GM12878 (cell line): ENCODE measurements at places on chromosomes 12 and 14.

DNA sequence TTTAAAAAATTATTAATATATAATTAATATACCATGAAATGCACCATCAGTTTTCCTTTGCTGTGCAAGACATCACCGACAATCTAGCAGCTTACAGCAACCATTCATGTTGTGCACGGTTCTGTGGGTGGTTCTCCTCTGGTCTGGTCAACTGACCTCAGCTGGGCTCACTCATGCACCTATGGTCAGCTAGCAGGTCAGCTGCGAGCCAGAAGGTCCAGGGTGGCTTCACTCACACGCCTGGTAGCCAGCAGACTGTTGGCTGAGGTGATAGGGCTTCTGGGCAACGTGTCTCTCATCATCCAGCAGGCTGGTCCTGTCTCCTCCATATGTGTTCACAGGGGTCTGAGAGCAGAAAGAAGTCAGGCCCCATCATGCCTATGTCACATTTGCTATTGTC, 210.4 kb downstream of the KIF26A start:
- no peak for DNase-seq

DNA sequence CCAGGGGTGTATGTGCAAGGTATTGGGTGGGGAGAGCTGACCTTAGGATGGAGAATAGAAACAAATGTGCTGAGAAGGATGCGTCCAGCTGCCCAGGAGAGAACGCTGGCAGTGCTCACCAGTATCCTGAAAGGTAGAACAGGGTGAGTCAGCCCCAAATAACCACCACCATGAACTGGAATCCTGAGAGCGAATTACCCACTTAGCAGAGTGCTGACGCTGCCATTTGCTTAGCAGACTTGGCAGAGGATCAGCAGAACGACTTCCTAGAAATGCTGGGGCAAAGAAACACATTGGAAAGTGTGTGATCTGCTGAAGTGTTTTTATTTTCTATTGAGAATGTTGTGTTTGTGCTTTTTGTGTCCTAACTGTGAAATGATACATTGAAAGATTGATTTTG, 213.6 kb downstream of the ADGRD1 start:
- no peak for DNase-seq

DNA sequence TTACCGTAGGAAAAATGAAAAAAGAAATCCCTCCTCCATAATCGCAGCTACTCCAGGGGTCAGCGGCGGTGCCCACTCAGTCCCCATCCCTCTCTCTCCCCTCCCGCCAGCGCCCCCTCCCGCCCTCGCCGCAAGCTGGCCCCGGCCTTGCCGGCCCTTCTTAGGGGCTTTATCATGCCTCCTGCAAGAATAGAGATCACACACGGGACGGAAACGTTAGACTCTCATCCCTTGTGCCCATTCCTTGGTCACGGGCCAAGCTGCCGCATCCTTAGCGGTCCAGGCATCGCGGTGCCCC, 692 bp upstream of the COX14 start:
- DNase-seq = no peak

- no peak for DNase-seq
Measured at GRCh38 chr12:106255952-106256351, 8.1 kb upstream of the CKAP4 start.

- no peak for DNase-seq
Measured at GRCh38 chr12:65306366-65307168, 28.1 kb downstream of the MSRB3 start.

GRCh38 chr12:51784688-51785087, 63.8 kb downstream of the FIGNL2 start:
- no peak for DNase-seq

GRCh38 chr14:71451501-71451900, 480.7 kb upstream of the RGS6 start:
- DNase-seq = no peak

GRCh38 chr14:99554757-99555531, 49.1 kb downstream of the CCDC85C start:
- no peak for DNase-seq

DNA sequence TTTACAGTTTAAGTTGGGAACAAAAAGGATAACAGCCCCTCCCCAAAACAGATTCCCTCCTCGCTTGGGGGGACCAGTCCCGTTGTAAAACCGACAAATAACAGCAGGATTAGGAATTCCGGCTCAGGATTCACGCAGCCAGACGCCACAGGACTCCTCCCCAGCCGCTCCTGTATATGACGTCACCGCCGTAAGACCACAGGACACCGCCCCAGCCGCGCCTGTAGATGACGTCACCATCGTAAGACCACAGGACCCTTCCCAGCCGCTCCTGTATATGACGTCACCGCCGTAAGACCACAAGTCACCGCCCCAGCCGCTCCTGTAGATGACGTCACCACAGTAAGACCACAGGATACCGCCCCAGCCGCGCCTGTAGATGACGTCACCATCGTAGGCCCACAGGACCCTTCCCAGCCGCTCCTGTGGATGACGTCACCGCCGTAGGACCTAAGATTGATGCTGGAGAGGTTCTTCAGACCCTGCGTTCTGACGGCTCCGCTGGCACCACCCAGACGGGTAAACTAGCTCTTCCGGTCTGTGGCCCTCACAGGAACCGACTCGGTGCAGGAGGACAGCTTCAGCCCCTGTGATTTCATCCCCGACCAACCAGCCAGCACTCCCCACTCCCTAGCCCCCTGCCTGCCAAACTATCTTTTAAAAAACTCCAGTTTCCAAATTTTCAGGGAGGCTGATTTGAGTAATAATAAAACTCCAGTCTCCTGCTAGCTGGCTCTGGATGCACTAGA, 43.9 kb upstream of the FBRSL1 start:
- DNase-seq = no peak

- no peak for DNase-seq
Measured at GRCh38 chr12:109191621-109192250, 75.3 kb downstream of the ACACB start.

DNA sequence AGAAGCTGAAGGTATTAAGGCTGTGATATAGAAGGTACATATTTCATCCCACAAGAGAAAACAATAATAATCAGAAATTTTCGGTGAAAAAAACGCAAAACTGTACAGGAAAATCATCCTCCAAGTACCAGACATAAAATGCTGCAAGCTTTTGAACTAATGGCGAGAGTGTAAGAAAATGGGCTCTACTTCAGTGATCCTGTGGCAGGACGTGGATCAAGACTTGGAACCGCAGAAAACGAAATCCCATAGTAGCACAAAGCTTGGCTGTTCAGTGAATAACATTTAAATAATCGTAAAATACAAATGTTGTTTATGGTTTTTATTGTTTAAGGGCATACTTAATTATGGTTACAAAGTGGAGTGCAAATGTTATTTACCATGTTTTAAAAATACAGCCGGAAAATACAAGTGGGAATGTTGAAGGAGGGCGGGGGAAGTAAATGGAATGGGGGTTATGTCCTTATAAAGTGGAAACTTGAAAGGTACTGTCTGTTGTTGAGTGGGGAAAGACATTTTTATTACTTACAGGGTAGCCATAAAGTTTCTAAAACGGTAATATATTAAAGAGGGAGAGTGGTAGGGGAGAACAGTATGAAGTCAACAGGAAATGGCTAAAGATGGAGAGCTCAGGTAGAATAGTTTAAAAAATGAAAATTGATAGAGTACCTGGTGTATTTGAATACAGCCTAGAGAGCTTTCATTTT, 1.1 kb downstream of the SMIM10L1 start:
- no peak for DNase-seq

- DNase-seq = no peak
Measured at GRCh38 chr14:94582199-94582750, 1.0 kb downstream of the SERPINA5 start.

- no peak for DNase-seq
Measured at GRCh38 chr12:18054925-18055619, 34.9 kb downstream of the RERGL start.

DNA sequence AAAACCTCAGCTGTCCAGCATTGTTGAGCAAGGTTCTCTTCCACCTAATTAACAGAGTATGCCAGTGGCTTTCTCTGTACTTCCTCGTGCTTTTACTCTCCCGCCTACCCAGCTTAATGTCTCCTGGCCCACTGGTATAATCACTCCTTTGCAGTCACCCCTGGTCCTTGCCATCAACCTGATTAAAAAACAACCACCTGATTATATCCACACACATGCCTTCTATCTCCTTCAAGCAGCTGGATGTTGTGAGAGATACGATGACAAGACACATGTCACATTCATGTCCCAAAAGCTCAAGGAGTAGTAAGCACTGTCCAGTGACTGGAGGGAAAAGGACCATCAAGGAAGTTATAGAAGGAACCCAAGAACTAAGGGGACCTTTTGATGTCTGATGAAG, 241.3 kb upstream of the GRIP1 start:
- no peak for DNase-seq
